ENCODE measurements at places on chromosomes 6 and 20. TPM values are rescaled to one million over a fixed set of nuclear protein-coding genes. Genes with fewer than 3 reads are reported as not detected.

Gene PLN
- total RNA-seq: not detected

Gene ZC2HC1B
- total RNA-seq: not detected

Gene SLC52A3
- total RNA-seq: 0.57 TPM

Gene ZNF165
- 1.2 TPM for total RNA-seq

Gene UBE3D
- 3.2 TPM for total RNA-seq

Gene GGTLC1
- not detected for total RNA-seq

Gene SLC35D3
- 0.14 TPM for total RNA-seq

Gene JPH2
- 4.9 TPM for total RNA-seq

Gene CST7
- total RNA-seq: not detected

Data from A549 treated with Mapracorat at 1 μM for 4 hours (cell line).